ENCODE measurements at places on chromosomes 13 and 19. TPM values are rescaled to one million over a fixed set of nuclear protein-coding genes. Genes with fewer than 3 reads are reported as not detected.

DNA sequence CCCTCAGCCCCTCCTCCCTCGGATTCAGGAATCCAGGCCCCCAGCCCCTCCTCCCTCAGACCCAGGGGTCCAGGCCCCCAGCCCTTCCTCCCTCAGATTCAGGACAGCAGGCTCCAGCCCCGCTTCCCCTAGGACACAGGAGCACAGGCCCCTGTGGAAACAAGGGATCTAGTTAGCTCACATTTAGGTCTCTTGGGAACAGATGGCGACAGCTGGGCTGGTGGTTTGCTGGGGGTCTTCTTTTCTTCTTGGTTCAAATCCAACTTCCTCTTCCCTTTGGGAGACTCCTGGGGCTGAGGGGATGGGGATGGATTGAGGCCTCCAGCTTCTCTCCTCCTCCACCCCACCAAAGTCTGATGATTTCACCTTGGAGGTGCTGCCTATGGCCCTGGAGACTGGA, 19.6 kb downstream of the ZNF575 start:
- peaks cover 7% of the 10 kb centered on the region for H3K4me1 ChIP-seq
- H3K27ac ChIP-seq, result no peak overlapping the region
- H3K4me3 ChIP-seq, result no peak overlapping the region
- no peaks in the 10 kb centered on the region for H3K27me3 ChIP-seq
- peaks cover 63% of the 10 kb centered on the region for H3K36me3 ChIP-seq

DNA sequence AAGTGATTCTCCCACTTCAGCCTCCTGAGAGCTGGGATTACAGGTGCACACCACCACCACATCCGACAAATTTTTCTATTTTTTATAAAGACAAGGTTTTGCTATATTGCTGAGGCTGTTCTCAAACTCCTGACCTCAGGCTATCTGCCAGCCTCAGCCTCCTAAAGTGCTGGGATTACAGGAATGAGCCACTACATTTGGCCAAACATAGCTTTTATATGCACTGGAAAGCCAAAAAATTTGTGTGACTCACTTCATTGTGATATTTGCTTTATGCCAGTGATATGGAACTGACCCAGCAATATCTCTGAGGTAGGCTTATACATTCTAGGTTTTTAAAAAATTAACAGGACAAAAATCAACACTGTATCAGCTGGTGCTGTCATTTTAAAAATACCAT, 26.8 kb upstream of the ACOD1 start:
- H3K27ac ChIP-seq, result no peak overlapping the region
- H3K4me3 ChIP-seq, result no peak overlapping the region
- H3K36me3 ChIP-seq, result no peaks in the 10 kb centered on the region
- H3K4me1 ChIP-seq, result no peaks in the 10 kb centered on the region
- no peak for DNase-seq

DNA sequence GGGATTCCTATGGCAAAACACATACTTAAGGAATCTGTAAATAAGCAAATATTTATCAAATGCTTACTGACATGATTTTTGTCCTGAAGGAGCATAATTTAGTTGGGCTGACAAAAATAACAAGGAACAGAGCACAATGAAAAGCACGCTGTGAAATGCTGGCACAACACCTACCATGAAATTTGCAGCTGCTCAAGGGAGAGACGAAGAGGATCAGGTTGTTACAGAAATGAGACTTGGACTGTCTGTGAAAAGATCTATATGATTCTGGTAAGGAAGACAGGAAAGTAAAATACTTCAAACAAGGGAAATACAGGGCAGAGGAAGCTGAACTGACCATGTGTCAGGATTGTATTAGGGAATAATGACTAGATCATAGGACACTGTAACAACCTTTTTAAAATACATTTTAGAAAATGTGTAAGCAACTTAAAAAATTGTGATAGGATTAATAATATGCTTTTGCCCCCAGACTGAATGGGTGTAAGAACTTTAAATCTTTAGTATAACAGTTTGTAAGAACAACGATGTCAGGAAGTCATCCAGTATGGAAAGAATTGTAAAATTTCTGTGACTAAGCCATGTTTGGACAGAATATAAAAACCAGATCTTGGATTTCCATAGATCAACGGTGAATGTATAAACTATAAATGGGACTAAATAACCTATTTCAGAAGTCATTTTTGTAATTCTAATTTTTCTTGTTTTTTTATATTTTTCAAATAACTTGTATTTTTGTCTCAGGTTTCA, 1556.0 kb downstream of the EFNB2 start:
- no peaks in the 10 kb centered on the region for H3K36me3 ChIP-seq
- no peak overlapping the region for H3K4me3 ChIP-seq
- H3K27me3 ChIP-seq, result no peaks in the 10 kb centered on the region

- H3K4me1 ChIP-seq, result no peaks in the 10 kb centered on the region
- DNase-seq, result no peak
- no peak overlapping the region for H3K27ac ChIP-seq
- no peaks in the 10 kb centered on the region for H3K36me3 ChIP-seq
- H3K27me3 ChIP-seq, result no peaks in the 10 kb centered on the region
These were observed 53.7 kb downstream of the GGACT start for GRCh38 chr13:100534911-100535310.

DNA sequence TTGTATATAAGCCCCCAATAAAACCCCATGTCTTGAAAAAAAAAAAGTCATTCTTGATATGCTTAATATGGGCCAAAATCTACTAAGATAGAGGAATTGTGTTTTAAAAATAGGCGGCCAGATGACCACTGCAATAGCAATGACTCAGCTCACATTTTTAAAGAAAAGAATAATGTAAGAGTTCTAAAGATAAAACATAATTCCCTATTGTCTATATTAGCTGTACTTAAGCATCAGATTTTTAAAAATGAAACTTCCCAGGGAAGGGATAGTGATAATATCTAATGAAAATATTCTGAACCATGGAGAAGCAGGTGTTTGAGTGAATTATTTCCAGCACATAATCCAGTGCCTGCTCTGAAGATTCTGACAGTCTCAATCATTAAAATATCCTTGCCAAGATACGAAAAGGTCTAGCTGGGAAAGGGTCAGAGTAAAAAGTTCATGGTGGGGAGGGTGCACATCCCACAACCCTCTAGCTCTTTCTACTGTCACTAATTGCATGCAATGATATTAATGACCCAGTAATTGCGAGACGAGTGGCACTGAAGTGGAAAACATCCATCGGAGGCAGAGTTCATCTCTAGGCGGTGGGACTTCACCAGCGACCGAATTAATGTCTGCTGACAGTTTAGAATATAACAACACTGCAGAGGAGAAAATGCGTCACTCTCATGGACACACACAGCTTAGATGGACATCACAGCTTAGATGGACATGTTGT, 31.6 kb downstream of the EFNB2 start:
- no peaks in the 10 kb centered on the region for H3K27me3 ChIP-seq
- H3K27ac ChIP-seq, result no peak overlapping the region
- H3K4me3 ChIP-seq, result no peak overlapping the region
- H3K4me1 ChIP-seq, result peaks cover 14% of the 10 kb centered on the region
- no peak for DNase-seq

DNA sequence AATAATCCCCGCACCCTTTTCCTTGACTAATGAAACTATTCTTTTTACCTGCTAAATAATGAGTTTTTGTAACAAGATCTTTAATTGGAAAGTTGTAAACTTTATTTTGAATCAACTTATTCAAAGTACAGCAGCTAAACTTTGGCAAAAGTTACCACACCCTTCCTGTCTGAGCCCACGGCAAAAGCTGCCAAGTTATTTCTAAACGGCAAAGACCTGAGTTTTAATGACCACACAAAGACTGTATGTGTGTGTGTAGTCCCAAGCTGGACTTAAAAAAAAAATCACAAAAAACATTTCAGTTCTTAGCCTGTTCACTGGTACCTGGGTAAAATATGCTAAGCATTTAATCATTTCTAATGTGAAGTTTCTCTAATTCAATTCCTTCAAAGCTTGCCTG, 60.7 kb downstream of the ZAR1L start:
- H3K27me3 ChIP-seq, result no peaks in the 10 kb centered on the region
- H3K27ac ChIP-seq, result no peak overlapping the region
- DNase-seq, result no peak
- H3K36me3 ChIP-seq, result no peaks in the 10 kb centered on the region

DNA sequence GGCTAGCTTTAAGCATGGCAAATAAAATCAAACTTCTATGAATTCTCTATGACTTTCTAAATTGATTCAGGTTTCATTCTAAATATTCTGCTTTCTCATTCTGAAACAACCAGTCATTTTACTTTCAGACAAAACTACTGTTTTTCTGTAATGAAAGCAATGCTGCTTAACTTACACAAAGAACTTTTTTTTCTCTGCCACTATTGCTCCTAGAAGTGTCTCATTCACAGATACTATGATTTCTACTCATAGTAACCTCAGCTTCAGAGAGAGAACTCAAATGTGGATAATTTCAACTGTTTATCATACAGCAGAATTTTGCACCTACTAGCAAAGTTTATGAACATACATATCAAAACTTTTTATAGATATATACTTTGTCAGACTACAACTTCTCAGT, 724.6 kb downstream of the SLITRK5 start:
- no peak overlapping the region for H3K4me3 ChIP-seq
- no peak for DNase-seq
- no peaks in the 10 kb centered on the region for H3K4me1 ChIP-seq
- no peaks in the 10 kb centered on the region for H3K36me3 ChIP-seq
- H3K27ac ChIP-seq, result no peak overlapping the region

- peaks cover 23% of the 10 kb centered on the region for H3K36me3 ChIP-seq
- H3K4me1 ChIP-seq, result 0 out of 2 replicates have a peak, but pooled peaks cover 4% of the 10 kb centered on the region
- H3K27ac ChIP-seq, result no peak overlapping the region
- peak overlapping the region; percentile 79 for H3K4me3 ChIP-seq
- no peak for DNase-seq
These were observed 513 bp upstream of the ZNF317 start for GRCh38 chr19:9139609-9140158.

GRCh38 chr19:10736916-10737551, 19.2 kb downstream of the DNM2 start:
- H3K4me1 ChIP-seq, result no peaks in the 10 kb centered on the region
- no peak overlapping the region for H3K4me3 ChIP-seq
- H3K27me3 ChIP-seq, result no peaks in the 10 kb centered on the region
- H3K27ac ChIP-seq, result no peak overlapping the region
- no peak for DNase-seq
- H3K36me3 ChIP-seq, result no peaks in the 10 kb centered on the region

DNA sequence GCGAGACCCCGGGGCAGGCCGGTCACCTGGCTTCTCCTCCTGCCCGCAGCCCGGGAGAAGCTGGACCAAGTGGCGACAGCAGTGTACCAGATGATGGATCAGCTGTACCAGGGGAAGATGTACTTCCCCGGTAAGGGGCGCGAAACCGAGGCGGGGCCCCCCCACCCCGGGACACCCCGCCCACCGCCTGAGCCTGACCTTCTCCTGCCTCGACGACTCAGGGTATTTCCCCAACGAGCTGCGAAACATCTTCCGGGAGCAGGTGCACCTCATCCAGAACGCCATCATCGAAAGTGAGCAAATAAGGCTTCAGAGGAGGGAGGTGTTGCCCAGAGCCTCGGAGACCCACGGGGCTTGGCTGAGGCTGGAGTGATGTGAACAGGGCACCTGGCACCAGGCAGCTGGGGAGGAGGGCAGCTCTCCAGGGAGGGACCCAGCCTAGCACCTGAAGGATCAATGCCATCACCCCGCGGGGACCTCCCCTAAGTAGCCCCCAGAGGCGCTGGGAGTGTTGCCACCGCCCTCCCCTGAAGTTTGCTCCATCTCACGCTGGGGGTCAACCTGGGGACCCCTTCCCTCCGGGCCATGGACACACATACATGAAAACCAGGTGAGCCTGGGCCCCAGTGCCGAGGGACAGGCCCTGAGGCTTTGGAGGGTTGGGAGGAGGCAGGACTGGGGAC, 629 bp downstream of the IZUMO4 start:
- H3K4me1 ChIP-seq, result peaks cover 27% of the 10 kb centered on the region
- no peak for DNase-seq
- H3K36me3 ChIP-seq, result peaks cover 36% of the 10 kb centered on the region
- peak overlapping the region; percentile 32 for H3K4me3 ChIP-seq
- H3K27me3 ChIP-seq, result no peaks in the 10 kb centered on the region

DNA sequence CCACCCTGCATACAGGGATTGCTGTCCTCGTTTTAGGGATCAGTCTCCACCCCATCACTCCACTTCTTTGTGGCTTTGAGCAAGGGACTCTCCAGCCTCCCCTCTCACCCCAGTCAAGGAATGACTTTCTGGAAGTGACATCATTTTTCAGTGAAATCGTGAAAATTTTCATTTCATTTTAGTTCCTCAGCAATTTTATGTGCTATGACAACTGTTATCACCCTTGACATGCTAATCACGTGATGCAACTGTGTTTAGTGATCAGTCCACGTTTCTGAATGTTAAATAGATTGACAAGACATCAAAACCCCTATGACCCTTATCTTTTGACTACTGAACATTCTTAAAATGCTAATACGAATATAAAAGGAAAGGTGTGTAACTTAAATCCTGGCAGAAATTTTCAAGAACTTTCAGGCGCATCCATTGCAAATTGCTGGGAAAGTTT, 8.0 kb downstream of the C19orf81 start:
- H3K36me3 ChIP-seq, result no peaks in the 10 kb centered on the region
- no peak for DNase-seq
- H3K4me3 ChIP-seq, result no peak overlapping the region
- H3K27ac ChIP-seq, result no peak overlapping the region
- peaks cover 30% of the 10 kb centered on the region for H3K27me3 ChIP-seq
- H3K4me1 ChIP-seq, result no peaks in the 10 kb centered on the region

- H3K36me3 ChIP-seq, result no peaks in the 10 kb centered on the region
- no peaks in the 10 kb centered on the region for H3K27me3 ChIP-seq
- H3K4me3 ChIP-seq, result no peak overlapping the region
- H3K4me1 ChIP-seq, result no peaks in the 10 kb centered on the region
- no peak overlapping the region for H3K27ac ChIP-seq
- no peak for DNase-seq
These were observed 968.0 kb downstream of the UQCRFS1 start for GRCh38 chr19:28244966-28245365.

DNA sequence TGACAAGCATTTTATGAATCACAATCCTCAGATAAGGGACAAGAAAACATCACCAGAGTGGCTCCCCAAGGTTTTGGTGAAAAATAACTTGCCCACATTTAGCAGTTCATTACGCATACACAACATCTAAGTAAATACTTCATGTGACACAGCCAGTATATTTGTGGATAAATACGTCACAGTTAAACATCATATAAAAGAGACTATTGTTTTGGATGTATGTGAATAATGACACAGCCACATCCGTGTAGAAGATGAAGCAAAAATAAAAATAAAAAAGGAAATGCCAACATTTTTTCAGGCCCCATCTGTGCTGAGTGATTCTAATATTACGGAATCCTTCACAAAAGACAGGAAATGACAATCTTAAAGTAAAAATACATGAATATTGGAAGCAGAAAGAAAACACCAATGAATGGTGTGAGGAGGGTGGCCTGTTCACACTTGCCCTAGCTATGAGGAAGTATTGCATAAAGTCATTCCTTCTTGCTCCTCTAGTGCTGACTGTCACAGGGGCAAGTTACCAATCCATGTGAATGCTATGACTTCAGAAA, 457.1 kb downstream of the KLF12 start:
- peaks cover 13% of the 10 kb centered on the region for H3K4me1 ChIP-seq
- peak overlapping the region; percentile 51 for H3K27ac ChIP-seq
- peak; percentile 58 for DNase-seq
- H3K36me3 ChIP-seq, result no peaks in the 10 kb centered on the region

EHD2 gene
- total RNA-seq, result 35.9 TPM

PNMA8B gene
- total RNA-seq, result not detected

PHF11 gene
- total RNA-seq, result 20.1 TPM

PSG5 gene
- 0.82 TPM for total RNA-seq

PEG3 gene
- not detected for total RNA-seq
